Dermis blood vessel endothelial cell (primary cell): ENCODE measurements at places on chromosomes 5 and 9. TPM values are rescaled to one million over a fixed set of nuclear protein-coding genes. Genes with fewer than 3 reads are reported as not detected.

The TLE1 gene
- 65.7 and 92.7 TPM in 2 replicates for total RNA-seq

The PCDHB13 gene
- total RNA-seq: 1.4 TPM in 2 replicates

The PKN3 gene
- 12.9 and 26.9 TPM in 2 replicates for total RNA-seq

The C9 gene
- total RNA-seq: 0.34 TPM in 1 of 2 replicates, not detected in the other

The FAM120AOS gene
- total RNA-seq: 34.9 and 37.1 TPM in 2 replicates

The ANKDD1B gene
- 0.68 and 1.1 TPM in 2 replicates for total RNA-seq

The FAT2 gene
- under 0.01 TPM in 2 replicates for total RNA-seq

The RGMB gene
- total RNA-seq: 16.2 and 19.1 TPM in 2 replicates

The ARL14EPL gene
- under 0.01 TPM in 1 of 2 replicates, not detected in the other for total RNA-seq

The FOXD1 gene
- total RNA-seq: 0.05 and 0.17 TPM in 2 replicates

The CD14 gene
- total RNA-seq: 1.7 and 3.2 TPM in 2 replicates

The ORM2 gene
- total RNA-seq: not detected in 2 replicates

The TXNDC8 gene
- total RNA-seq: not detected in 2 replicates

The LRRC70 gene
- total RNA-seq: 48.4 and 60.8 TPM in 2 replicates

The PCSK5 gene
- total RNA-seq: 1.9 and 3.4 TPM in 2 replicates

The BTNL3 gene
- total RNA-seq: not detected in 2 replicates

The PTPRD gene
- total RNA-seq: 3.2 and 16.1 TPM in 2 replicates
